IMR-90 (cell line): ENCODE measurements at places on chromosomes 3 and 15. TPM values are rescaled to one million over a fixed set of nuclear protein-coding genes. Genes with fewer than 3 reads are reported as not detected.

TRPM1 gene
- 0.28 TPM in 1 of 2 replicates, not detected in the other for total RNA-seq

C3orf22 gene
- total RNA-seq, result not detected in 2 replicates

SNTN gene
- total RNA-seq, result not detected in 2 replicates

CCDC191 gene
- total RNA-seq, result 0.72 and 0.83 TPM in 2 replicates

SLC25A38 gene
- 16.1 and 17.4 TPM in 2 replicates for total RNA-seq

RBPMS2 gene
- under 0.01 TPM in 1 of 2 replicates, not detected in the other for total RNA-seq

SOX2 gene
- total RNA-seq, result not detected in 2 replicates

TLR9 gene
- not detected in 2 replicates for total RNA-seq

ARHGEF3 gene
- total RNA-seq, result 2.3 and 2.5 TPM in 2 replicates

CLDN16 gene
- under 0.01 TPM in 2 replicates for total RNA-seq

SENP5 gene
- 44.4 and 45.5 TPM in 2 replicates for total RNA-seq

SLC12A8 gene
- total RNA-seq, result 1.9 and 2.2 TPM in 2 replicates
